Activated CD4-positive, alpha-beta T cell treated with anti-CD3 and anti-CD28 coated beads, Interleukin-2, Interleukin-6, amounts not matched to agents 100 ng/mL and 50 ng/mL, durations not matched to agents 16 hours and 8 hours (primary cell): ENCODE measurements at places on chromosomes 1 and 21.

DNA sequence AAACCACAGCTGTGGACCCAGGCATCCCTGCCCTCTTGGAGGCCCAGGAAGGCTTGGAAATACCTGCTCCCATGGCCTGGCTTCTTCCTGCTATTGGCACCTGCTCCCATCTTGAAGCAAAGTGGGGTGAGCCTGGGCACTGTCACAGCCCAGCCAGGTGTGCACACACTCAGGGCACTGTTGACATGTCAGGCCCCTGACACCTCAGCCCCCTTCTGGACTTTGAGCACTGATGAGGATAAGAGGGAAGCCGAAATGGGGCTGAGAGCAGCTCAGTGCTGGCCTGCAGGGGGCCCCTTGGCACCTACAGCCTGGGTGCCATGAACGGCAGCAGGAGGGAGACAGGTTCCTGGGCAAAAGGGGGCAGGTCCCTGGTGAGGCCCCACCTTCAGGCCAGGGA, 55.9 kb downstream of the DAB1 start:
- no peak for DNase-seq

DNA sequence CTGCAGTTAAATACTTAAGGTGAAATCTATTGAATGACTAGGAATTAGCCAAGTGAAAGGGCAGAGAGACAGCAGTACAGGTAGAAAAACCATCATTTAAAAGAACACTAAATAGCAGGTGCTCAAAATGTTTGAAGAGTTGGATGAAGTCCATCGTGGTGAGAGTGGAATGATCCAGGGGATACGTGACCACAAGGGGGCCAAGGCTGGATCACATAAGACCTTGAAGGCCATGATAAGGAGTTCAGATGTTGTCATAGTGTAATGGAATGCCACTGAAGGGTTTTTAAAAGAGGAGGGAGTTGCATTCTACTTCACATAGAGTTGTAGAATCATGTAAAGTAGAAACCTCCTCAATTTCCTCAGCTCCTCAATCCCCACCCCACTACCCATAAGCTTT, 34.8 kb upstream of the HOOK1 start:
- DNase-seq, result no peak

GRCh38 chr1:178434899-178435435, 61.8 kb downstream of the CLEC20A start:
- no peak for DNase-seq

GRCh38 chr1:115320377-115320776, 17.7 kb downstream of the NGF start:
- no peak for DNase-seq

DNA sequence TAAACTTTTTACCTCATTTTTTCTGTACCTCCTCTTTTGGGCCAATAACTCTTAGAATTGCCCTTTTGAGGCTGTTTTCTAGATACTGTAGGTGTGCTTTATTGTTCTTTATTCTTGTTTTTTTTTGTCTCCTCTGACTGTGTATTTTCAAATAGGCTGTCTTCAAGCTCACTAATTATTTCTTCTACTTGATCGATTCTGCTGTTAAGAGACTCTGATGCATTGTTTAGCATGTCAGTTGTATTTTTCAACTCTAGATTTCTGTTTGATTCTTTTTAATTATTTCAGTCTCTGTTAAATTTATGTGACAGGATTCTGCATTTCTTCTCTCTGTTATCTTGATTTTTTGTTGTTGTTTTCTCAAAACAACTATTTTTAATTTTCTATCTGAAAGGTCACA, 130.3 kb downstream of the PHTF1 start:
- DNase-seq, result no peak
